ENCODE measurements at places on chromosomes 6 and 20.

DNA sequence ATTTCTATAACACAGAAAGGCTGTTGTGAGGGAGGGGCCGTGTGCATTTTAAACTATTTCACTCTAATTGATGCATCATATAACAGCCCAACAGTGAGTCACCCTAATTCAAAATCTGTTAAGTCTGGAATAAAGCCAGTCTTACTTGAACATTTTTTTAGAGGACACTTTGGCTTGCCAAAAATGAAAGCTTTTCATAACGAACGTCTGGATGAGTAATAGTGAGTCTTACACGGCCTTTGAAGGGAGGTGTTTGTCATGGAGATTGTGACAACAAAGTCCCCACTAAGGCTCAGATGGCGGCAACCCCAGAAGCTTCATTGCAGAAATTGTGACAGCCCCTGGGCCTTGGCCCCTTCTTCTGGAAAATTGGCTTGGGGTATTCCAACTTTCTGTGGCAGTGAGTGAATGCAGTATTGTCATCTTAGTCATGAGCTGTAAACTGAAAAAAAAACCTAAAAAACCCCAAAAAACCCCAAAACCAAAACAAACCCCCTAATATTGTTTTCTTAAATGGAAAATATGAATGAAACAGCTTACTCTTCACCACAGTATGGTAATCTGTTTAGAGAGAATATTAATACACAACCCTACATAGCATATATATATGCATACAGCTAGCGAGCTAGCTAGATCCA, 92.6 kb upstream of the CLDN20 start:
- peak; percentile 50 for DNase-seq

GRCh38 chr6:131685266-131685780, 15.9 kb downstream of the OR2A4 start:
- no peak for DNase-seq

GRCh38 chr20:57509665-57510237, 15.2 kb downstream of the CTCFL start:
- DNase-seq, result peak; percentile 68

- no peak for DNase-seq
Measured at GRCh38 chr6:108452711-108453195, 108.0 kb upstream of the FOXO3 start.

DNA sequence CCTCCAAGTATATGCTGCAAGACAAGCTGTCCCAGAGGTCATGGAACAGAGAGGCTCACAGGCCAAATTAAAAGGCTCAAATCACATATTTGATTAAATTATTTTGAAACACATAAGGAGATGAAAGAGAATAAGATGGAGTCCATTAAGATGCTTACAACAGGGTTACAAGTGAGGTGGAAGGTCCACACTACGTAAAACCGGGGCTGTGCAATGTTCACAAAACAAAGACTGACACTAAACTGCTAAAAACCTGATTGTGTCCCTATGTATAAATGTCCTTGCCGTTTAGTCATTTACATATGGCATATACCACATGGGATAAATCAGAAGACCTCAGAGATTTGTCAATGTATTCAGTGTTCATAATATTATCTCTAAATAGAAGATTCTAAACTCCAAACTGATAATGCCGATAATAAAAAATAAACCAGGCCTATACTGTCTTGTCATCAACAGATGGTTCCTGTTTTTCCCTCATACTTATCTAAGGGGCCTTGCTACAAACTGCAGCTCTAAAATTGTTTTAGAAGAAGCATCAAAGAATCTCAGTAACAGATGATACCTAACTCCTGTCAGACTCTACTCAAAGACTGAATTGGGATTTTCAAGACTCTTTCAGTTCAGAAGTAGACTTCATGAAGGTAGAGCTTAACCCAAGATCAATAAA, 51.8 kb upstream of the RIPOR2 start:
- no peak for DNase-seq

DNA sequence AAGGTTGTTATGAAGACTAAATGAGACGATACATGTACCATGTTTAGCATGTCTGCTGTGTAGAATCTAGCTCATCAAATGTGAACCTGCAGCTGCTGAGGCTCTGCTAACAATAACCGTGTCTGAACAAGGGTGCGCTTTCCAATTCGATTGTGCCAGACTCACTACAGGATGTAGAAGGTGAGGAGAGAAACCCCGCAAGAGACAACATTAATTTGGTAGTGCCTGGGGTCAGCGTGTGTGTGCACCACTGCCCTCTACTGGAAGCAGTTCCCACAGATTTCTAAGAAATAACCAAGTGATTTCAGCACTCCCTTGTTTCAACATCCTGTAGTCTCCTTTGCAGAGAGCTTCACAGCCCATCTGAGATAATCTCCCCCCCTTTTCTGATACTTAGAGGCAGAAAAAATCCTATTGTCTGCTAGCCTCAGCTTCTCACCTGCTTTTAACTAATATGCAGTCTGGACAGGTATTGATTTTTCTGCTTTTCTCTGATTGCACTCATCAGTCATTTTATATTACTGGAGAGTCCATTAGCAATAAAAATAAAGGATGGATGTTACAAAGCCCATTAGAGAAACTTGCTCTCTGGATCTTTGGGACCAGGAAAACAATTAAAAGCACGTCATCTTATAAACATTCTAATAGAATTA, 96.7 kb upstream of the BACH2 start:
- peak; percentile 12 for DNase-seq

DNA sequence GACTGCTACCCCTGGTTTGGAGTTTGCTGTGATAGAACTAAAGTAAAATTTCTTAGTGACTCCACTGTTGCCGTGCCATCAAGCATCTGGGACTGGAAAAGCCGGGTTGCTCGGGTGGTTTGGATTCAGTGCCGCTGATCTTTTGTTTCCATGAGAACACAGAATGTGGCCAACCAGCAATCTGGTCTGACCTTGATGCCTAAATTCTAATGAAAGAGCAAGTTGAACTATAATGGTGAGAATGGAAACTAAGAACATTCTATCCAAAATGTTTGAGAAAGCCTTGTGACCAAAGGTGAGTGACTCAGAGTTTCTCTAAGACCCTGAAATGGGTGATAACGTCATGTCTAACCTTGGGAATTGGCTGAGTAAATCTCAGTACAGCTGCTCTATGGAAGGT, 9.9 kb upstream of the PI16 start:
- no peak for DNase-seq

DNA sequence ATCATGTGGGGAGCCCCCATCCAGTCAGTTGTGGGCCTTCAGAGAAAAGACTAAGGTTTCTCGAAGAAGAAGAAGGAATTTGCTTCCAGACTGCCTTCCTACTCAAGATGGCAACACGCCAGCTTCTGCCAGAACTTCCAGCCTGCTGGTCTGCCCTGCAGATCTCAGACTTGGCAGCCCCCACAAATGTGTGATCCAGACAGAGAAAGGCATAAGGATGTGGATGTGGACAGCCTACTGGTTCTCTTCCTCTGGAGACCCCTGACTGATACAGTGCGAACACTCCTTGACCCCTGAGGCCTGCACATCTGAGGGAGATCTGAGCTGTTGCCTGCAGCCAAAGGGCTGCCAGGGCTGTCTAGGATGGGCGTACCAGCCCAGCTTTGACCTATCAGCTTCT, 8.6 kb downstream of the GABRR1 start:
- no peak for DNase-seq

DNA sequence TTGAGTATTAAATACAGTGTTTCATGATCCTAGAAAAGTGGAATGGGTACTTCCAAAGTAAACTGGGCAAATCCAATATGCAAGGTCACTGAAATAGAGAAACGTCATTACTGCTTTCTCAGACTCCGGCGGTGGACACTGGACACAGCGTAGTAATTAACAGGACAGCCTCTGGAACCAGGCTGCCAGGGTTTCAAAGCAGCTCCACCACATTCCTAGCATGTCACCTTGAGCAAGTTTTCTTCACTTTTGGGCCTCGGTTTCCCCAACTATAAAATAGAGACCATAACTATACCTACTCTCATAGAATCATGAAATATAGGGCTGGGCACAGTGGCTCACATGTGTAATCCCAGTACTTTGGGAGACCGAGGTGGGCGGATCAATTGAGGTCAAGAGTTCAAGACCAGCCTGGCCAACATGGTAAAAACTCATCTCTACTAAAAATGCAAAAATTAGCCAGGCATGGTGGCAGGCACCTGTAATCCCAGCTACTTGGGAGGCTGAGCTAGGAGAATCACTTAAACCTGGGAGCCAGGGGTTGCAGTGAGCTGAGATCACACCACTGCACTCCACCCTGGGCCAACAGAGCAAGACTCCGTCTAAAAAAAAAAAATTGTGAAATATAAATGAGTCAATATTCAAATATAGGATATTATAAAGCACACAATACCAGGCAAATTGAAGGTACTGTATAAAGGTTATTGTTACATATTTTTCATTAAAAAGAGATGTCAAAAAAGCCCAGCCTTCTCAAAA, 24.9 kb downstream of the ARHGAP18 start:
- no peak for DNase-seq

DNA sequence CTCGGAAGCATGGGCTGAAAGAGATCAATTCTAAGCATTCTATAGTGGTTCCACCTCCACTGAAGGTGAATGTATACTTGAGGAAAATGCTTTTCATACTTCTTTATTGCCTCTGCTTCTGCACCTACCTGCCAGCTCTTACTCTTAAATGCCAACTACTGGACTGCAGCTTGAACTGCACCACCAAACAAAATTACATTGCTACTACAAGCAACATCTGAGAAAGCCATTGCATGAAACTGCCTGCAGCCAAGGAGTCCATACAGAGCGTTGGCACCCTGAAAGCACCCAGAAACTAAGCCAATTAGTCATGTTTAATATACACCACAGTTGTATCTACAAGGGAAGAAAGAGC, 440.9 kb downstream of the BTBD3 start:
- no peak for DNase-seq

- no peak for DNase-seq
Measured at GRCh38 chr6:19692506-19693298, 144.5 kb upstream of the ID4 start.

DNA sequence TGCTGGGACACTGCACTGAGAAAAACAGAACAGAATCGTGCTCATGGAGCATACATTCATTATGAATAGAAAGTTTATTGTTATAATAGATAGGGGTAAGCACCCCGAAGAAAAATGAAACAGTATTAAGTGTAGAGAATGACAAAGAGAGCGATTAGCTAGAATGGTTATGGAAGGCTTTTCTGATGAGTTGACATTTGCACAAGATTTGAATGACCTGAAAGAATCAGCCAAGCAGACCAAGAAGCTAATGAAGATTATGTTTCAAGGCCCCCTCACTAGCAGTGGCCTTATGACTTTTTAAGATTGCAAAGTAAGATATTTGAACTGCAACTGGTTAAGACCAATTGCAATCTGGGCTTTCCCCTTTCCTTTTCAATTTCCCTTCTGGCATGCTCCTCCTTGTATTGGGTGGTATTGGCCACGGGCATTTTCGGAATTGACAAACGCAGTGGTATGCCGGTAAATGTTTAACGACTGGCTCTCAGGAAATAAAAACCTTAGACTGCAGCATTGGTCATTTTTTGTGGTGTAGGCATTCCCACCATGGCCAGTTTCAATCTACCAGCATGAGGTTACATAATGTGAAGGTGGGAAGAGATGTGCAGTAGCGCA, 120.0 kb upstream of the CITED2 start:
- DNase-seq, result no peak
